GF-D8 (cell line): ENCODE measurements at places on chromosomes 1 and 21.

DNA sequence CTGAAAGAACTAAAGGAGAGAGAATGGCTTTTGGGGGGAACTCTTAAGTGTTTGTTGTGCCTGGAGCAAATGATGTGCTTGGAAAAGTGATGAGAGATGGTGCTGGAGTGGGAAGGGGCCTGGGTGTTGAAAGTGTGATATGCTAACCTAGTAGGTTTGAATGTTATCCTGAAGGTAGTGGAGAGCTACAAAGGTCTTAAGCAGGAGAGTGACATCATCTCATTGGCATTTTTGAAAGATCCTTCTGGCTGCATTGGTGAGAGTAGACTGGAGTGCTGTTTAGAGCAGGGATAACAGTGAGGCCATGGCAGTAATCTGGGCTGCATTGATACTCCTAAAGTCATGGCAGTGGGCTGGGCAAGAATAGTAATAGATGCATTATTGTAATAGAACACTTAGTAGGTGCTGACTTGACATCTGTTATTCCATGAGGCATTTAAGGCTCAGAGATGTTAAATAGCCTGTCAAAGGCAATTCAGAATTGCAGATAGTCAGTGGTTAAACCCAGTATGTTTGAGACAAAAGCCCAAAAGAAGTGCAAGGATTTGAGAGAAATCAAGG lies 44.5 kb downstream of the MDM4 start:
- DNase-seq, result no peak

DNA sequence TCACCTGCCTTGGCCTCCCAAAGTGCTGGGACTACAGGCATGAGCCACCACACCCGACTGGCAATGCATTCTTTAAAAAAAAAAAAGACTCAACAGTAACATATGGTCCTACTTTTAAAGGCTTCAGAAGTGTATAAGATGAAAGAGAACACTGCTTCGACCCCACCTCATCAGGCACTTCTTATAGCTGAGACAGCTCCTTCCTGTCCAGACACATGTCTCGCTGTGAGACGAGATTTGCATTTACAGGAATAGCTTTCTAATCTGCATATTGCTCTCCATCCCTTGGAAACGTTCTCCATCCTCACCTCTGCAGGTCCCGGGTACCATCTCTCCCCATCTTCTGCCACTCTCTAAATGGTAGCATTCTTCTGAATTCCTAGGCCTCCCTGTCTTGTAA lies 6.7 kb downstream of the AZIN2 start:
- DNase-seq, result no peak

DNA sequence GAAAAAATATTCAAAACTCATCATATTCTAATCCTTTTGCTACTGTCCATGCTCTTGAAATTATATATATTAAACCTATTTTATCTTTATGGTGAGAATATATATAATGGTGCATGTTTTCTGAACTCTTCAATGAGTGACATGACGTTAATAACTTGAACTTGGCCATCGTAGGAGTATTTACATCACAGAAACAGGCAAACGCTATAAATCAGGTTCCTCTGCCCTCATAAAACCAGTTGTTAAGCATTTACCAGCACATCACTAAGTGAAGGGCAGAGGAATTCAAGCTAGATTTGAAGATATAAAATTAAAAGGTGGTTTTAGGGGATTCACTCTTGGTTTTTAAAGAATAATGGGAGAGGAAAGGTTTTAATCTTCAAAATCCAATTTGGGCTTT lies 20.5 kb downstream of the NID1 start:
- DNase-seq, result no peak

GRCh38 chr1:50724626-50725286 lies 235.3 kb downstream of the FAF1 start:
- peak; percentile 11 for DNase-seq

DNA sequence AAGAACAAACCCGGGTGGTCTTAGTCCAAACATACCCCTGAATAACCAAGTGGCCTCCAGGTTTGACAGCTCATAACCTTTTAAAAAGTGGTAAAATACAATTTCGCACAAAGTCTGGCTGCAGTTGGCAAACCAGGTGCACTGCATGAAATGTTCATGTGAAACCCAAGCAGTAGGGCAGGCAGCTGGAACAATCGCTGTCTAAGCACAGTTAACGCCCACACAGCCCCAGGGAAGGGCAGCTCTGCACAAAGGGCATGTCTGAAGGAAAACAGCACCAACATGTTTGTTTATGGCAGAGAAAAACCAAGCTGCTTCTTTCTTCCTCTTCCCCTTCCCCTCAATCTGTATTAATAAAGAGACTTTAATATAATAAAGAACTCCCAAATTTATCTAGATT lies 49.5 kb downstream of the KIAA1614 start:
- no peak for DNase-seq

- DNase-seq, result no peak
Observed at GRCh38 chr21:40335704-40336103, 468.5 kb downstream of the PCP4 start.

- DNase-seq, result no peak
Observed at GRCh38 chr1:12549460-12550349, 68.3 kb downstream of the DHRS3 start.

DNA sequence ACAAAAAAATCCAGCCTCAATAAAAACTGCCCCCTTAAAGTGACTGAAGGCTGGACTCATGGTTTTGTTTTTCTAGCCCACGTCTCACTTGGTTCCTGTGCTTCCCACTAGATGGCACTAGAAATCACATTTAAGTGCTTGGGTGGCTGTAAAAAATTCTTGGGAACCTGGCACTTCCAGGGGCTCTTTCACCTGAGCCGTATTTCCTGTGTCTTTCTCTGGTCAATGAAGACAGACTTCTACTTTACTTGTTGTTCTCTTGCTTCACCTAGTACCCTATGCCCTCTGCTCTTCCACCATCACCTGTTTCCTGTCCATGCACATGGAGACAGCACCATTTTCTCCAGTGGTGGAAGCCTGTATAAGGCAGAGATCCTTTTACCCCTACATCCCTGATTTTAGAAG lies 20.0 kb downstream of the METTL13 start:
- DNase-seq, result no peak

- DNase-seq, result no peak
Observed at GRCh38 chr1:244137276-244137675, 86.2 kb downstream of the ZBTB18 start.

DNA sequence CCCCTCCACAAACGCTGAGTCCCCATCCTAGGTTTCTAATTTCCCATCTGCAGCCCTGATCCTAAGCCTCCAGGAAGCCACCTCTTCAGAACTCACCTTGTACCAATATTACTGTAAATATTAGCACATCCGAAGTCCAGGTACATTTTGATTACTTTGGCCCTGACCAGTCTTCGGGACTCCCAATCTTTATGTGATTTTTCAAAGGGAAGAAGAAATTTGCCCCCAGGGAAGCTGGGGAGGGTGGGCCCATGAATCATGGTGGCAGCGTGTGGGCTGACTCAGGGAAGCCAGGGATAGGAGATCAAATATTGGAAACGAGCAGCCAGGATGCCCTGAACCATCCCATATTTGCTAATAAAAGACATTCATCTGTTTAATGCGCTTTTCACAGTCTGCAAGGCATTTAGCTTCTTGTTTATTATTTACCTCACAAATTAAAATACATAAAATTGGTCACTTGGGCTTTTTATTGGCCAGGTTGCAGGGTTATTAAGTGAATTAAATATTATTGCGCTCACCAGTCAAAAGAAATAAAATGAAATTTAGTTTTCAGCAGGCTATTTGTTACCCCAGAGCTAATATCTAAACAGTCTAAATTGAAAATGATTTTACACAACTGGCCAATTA lies 46.6 kb downstream of the KIAA0040 start:
- no peak for DNase-seq

GRCh38 chr1:145863282-145864018 lies 4.6 kb upstream of the PIAS3 start:
- no peak for DNase-seq

- DNase-seq, result no peak
Observed at GRCh38 chr1:233681285-233681684, 67.4 kb downstream of the KCNK1 start.

DNA sequence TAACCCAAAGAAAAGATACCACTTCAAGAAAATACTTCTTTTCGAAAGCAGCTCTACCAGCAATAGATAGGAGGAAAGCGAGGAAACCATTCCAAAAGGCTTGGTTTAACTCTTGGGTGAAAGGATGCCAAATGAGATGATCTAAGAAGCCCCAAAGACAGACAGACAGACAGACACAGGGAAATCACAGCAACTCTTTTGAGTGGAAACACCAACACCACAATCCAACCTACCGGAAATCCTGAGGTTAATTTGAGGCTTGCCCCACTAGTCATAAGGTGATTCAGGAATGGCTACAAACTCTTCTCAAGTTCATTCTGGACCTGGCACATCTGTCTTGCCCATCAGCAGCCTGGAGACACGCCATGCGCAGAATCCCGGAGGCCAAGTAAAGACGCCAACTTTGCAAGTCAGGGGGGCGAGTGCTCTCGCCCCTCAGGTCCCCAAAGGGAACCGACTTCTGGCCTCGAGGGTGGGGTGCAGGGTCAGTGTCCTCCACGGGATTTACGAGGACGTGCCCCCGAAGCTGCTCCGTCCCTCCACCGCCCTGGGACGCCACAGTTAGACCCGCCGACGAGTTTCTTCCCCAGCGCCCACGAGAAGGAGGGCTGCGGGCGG lies 778 bp downstream of the EVI5 start:
- peak; percentile 15 for DNase-seq

- no peak for DNase-seq
Observed at GRCh38 chr1:178973652-178974101, 52.0 kb upstream of the FAM20B start.

DNA sequence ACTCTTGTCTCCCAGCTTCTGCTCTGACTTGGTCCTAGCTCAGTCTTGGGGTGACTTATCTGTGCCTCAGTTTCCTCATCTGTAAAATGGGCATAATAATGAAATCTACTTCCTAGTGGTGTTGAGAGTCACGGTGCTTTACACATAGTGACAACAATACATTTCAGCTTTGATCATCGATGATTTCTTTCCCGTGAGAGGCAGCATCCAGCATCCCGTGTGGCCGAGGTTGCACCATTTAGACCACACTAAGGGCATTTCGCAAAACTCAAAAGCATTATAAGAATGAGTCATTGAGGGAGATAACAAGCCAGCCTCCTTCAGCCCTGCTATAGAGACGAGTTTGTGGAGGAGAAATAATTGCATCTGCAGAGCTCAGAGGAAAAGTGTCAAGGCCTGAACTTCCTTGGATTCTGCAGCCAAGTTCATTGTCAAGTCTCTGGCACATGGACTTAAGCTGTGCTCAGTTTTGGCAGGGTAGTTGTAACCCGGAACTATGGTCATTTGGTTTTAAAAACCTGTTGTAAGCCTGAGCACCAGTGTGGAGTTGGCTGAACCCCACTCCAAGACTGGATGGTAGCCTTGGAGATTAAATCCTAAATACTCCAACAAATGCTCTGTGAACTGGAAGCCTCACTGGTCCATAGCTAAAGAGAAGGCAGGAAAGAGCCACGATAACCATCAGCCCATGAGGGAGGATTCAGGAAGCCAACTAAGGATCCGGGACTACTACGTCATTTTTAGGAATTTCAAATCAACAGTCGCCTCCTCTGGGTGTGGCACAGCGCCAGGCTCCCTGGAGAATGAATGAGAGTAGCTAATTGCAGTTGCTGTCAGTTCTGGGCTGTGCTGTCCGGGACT lies 64.2 kb downstream of the TCP10L start:
- no peak for DNase-seq

- DNase-seq, result no peak
Observed at GRCh38 chr1:69862906-69863305, 295.2 kb downstream of the LRRC7 start.

DNA sequence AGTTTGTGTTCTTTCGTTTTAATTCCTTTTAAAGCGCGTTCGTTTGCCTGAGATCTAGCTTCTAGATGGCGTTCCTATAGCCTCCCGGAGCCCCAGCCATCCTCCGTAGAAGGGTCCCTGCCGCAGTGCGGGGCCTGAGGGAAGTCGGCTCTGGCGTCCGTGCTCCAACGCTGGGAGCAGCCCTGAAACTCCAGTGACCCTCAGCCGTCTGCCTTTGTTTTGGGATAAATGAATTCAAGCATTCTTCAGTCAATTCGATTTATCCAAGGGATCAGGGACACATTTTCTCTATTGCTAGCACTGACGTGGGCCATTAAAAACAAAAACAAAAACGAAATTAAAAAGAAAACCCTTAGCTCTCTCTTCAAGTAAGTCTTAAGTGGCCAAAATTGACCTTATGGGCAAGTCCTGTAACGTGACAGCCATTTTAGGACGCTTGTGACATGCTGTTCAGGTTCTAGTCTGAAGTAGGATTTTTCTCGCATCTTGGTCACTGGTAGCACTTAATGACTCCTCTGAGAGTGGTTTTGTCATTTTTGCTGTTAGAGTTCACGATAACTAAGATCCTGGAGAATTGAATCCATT lies 742 bp upstream of the HSPA13 start:
- peak; percentile 38 for DNase-seq

DNA sequence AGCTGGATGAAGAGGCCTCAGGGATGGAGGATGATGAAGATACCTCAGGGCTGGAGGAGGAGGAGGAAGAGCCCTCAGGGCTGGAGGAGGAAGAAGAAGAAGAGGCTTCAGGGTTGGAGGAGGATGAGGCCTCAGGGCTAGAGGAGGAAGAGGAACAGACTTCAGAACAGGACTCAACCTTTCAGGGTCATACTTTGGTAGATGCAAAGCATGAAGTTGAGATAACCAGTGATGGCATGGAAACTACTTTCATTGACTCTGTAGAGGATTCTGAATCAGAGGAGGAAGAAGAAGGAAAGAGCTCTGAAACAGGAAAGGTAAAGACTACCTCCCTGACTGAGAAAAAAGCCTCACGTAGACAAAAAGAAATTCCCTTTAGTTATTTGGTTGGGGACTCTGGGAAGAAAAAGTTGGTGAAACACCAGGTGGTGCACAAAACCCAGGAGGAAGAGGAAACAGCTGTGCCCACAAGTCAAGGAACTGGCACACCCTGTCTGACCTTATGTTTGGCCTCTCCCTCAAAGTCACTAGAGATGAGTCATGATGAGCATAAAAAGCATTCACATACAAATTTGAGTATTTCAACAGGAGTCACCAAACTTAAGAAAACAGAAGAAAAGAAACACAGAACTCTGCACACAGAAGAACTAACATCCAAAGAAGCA lies 15.4 kb downstream of the L1TD1 start:
- DNase-seq, result no peak

GRCh38 chr1:240582953-240583352 lies 29.0 kb downstream of the GREM2 start:
- no peak for DNase-seq

DNA sequence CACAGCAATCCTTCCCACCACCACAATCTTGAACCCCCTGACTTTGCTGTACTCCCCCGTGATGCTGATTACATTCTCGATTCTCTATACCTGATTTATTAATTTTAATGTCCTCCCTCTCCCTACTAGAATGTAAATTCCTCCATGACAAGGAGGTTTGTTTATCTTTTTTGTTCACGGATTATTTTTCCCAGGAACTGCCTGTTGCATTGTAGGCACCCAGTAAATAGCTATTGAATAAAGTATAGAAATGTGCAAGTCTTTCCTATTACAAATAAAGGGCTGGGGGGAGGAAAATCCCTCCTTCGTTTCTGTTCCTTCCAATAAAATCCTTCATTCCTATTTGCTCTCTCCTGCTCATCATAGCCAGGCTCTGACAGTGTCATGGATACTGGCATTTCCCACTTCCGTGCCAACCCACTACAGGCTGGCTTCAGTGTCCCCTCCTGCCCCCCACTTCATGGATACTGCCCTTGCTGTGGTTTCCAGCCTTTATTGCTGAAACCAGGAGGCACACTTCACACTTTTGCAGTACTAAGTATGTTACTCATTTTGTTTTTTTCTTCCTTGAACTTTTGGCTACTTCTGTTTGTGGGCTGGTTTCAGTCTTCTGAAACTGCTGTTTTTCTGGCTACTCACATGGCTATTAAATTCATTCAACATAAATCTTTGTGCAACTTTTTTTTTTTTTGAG lies 7.5 kb downstream of the KIF1B start:
- DNase-seq, result no peak
